Nucleus accumbens (tissue), 56 donors: ENCODE measurements at places on chromosomes 6 and 20.
A peak's percentile ranks its signal among the peaks of the same experiment; 100 is the strongest.

- no peak for DNase-seq
Measured at GRCh38 chr6:83517500-83517899, 5.2 kb downstream of the PRSS35 start.

GRCh38 chr6:145025488-145025887, 709.8 kb downstream of the EPM2A start:
- DNase-seq, result no peak

GRCh38 chr6:88538130-88538706, 372.1 kb upstream of the CNR1 start:
- DNase-seq, result no peak

- DNase-seq, result no peak
Measured at GRCh38 chr6:69668916-69669315, 127.9 kb downstream of the LMBRD1 start.

DNA sequence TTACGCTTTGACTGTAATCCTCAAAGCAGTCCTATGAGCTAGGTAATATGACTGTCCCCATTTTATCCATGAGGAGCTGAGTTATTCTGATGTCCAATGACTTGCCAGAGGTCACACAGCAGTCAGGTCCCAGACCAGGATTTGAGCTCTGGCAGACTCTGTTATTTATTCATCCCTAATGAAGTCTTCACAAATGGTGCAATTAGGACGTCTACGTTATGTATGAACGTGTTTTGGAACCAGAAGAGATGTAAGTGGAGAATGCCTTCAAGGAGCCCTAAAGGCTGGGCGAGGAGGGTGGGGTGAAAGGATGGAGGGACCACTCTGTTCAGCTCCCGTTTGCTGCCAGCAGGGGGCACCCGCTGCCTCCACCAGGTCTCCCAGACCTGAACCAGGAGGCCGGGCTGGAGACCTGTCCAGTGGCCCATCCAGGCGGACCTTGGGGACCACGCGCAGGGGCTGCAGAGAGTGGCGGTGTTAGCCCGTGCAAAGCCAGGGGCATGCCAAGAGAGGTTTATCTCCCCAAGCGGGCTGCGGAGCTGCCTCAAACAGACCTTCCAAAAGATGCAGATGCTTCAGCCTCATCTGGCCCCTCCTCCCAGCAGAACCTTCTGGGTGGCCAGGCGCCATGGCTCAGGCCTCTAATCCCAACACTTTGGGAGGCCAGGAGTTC, 15.2 kb upstream of the ZNF335 start:
- peak; percentile 43 for DNase-seq

DNA sequence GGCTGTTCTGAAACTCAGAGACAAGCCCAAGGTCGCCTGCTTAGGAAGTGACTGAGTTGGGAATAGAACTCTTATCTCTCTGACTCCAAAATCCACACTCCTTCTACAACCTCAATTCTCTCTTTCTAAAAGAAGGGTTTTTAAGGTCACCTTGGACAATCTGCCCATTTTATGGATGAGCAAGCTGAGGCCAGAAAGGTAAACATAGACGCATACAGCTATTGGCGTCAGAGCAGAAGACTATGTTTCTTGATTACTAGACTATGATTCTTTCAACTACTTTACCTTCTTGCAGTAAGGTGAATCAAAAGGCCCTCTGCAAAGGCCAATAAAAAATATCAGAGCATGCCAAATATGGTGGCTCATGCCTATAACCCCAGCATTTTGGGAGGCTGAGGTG, 276.6 kb downstream of the CLIC5 start:
- DNase-seq, result no peak

DNA sequence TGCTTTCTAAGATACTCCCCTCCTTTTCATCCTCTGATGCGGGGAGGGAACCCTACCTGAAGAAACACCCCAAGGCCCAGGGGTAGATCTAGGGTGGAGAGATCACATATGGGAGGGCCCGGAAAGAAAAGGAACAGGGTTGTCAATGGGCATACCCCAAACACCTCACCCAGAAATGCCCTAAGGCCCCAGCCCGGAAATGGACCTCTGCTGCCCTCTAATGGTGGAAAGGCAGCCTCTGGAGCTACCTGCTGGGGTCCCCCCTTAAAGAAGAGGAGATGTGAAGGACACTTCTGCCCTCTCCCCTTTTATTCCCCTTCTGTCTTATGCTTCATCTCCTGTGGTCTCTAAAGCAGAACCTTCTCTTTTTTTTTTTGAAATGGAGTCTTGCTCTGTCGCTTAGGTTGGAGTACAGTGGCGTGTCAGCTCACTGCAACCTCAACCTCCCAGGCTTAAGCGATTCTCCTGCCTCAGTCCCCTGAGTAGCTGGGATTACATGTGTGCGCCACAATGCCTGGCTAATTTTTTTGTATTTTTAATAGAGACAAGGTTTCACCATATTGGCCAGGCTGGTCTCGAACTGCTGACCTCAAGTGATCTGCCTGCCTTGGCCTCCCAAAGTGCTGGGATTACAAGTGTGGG, 458 bp upstream of the ARMC12 start:
- no peak for DNase-seq

GRCh38 chr20:63205896-63206295, 10.0 kb downstream of the YTHDF1 start:
- DNase-seq, result no peak

GRCh38 chr6:656460-657252, at the start of gene HUS1B:
HUS1B (minus strand) TSS chr6:657100; CDS start chr6:656944, 156 bp downstream.
- no peak for DNase-seq
